ENCODE measurements at places on chromosomes 6 and 20.

- H3K36me3 ChIP-seq, result no peaks in the 10 kb centered on the region
- H3K4me3 ChIP-seq, result no peak overlapping the region
- H3K4me1 ChIP-seq, result no peaks in the 10 kb centered on the region
- peak; percentile 36 for DNase-seq
- H3K27me3 ChIP-seq, result no peaks in the 10 kb centered on the region
These were observed 10.3 kb upstream of the SLC22A16 start for GRCh38 chr6:110486756-110487155.

DNA sequence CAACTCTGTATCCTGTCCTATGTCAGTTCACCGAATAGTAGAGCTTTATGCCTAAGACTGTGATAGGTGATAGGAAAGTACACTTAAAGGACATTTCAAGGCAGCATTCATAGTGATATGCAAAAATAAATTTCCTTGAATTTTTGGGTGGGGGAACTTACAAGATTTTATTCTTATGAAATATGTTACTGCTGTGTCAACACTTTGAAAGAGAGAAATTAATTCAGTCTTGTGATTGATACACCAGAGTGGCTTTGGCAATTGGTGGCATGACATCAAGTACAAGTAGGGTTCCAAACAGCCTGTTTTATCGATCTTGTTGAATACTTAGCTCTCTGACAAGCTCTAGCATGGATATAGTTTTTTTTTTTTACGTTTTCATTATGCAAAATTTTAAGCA, 72.3 kb downstream of the QKI start:
- H3K4me1 ChIP-seq, result no peaks in the 10 kb centered on the region
- no peaks in the 10 kb centered on the region for H3K36me3 ChIP-seq
- DNase-seq, result no peak
- H3K27ac ChIP-seq, result no peak overlapping the region
- H3K4me3 ChIP-seq, result no peak overlapping the region
- no peaks in the 10 kb centered on the region for H3K27me3 ChIP-seq

- H3K36me3 ChIP-seq, result no peaks in the 10 kb centered on the region
- no peak overlapping the region for H3K27ac ChIP-seq
- no peaks in the 10 kb centered on the region for H3K27me3 ChIP-seq
- no peaks in the 10 kb centered on the region for H3K4me1 ChIP-seq
- DNase-seq, result no peak
These were observed 49.6 kb downstream of the SLC2A12 start for GRCh38 chr6:134002821-134003220.

GRCh38 chr6:92647630-92648029, 771.7 kb downstream of the EPHA7 start:
- no peak for DNase-seq
- H3K4me3 ChIP-seq, result no peak overlapping the region
- H3K36me3 ChIP-seq, result no peaks in the 10 kb centered on the region
- H3K4me1 ChIP-seq, result no peaks in the 10 kb centered on the region
- H3K27me3 ChIP-seq, result no peaks in the 10 kb centered on the region

- no peaks in the 10 kb centered on the region for H3K4me1 ChIP-seq
- H3K27ac ChIP-seq, result no peak overlapping the region
- no peak for DNase-seq
- H3K27me3 ChIP-seq, result no peaks in the 10 kb centered on the region
- H3K36me3 ChIP-seq, result no peaks in the 10 kb centered on the region
These were observed 276.0 kb upstream of the SGK1 start for GRCh38 chr6:134593887-134594286.

GRCh38 chr6:11994875-11995461, 17.1 kb upstream of the HIVEP1 start:
- no peaks in the 10 kb centered on the region for H3K36me3 ChIP-seq
- no peaks in the 10 kb centered on the region for H3K27me3 ChIP-seq
- no peak for DNase-seq
- no peak overlapping the region for H3K4me3 ChIP-seq

GRCh38 chr6:16769986-16770376, 8.7 kb upstream of the ATXN1 start:
- H3K27ac ChIP-seq, result no peak overlapping the region
- H3K36me3 ChIP-seq, result no peaks in the 10 kb centered on the region
- no peaks in the 10 kb centered on the region for H3K4me1 ChIP-seq

DNA sequence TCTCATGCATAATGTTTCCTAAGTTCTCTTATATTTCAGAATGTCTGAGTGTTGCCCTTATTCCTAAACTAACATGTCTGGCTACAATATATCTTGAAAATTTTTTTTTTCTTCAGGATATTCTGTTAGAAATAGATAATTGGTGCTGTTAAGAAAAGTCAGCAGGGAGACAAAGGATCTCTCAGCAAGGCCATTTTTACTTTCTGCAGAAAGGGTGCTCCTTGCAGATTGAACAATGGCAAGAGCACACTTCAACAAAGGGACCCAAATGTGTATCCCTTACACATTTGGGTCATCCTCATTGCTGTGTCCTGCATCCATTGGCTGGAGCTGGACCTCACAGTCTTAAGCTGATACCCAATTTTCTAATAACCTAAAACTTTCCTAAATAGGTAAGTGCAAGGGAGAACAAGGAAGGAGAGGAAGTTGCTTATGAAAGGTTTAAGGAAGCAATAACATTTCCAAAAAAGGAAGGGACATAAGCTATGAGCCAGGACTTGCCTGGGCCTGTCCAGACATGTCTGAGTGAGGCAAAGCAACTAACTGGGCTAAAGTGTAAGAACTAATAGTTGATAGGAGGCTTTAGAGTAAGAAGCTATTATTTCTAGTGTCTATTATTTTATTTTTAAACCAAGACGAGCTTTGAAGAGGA, 429.6 kb downstream of the BCKDHB start:
- no peaks in the 10 kb centered on the region for H3K27me3 ChIP-seq
- peak overlapping the region; percentile 50 for H3K27ac ChIP-seq
- H3K36me3 ChIP-seq, result no peaks in the 10 kb centered on the region
- no peak for DNase-seq

DNA sequence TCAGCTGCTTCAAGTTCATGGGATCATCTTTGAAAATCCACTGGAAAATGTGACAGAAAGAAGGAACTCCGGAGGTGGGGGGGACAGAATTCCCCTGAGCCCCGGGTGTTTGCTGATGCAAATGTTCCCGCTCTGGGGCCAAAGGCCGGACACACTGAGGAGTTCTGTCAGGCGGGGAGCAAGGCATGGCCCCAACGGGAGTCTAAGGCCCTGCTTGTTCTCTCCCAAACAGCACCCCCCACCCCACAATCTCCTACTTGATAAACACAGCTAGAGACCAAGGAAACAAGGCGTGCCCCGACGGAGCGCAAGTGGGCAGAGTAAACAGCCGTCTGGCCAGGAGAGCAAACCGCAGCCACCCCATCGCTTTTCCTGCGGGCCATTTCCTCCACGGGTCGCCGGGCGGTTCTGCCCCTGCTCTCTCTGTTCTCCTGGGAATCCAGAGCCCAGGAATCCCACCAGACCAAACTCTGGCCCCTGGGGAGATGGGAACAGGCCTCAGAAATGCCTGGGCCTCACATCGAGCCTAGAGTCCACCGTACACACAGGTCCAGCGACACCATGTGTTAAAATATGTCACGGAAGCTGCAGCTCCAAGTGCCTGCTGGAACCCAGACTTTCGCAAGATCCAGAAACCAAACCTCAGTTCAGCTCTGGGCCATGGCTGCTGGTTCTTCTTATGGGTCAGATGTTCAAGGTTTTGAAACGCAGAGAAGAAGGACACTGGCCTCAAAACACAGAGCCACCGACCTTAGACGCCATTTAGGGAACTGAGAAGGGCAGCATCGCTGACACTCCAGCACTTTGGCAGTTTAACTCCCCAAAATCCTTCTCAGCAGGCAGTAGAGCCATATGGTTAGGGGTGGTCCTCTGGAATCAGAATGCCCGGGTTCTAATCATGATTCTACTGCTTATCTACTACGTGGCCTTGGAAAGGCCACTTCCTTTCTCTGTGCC, 104.2 kb downstream of the PREX1 start:
- no peaks in the 10 kb centered on the region for H3K27me3 ChIP-seq
- no peaks in the 10 kb centered on the region for H3K4me1 ChIP-seq
- H3K27ac ChIP-seq, result no peak overlapping the region
- H3K36me3 ChIP-seq, result no peaks in the 10 kb centered on the region

DNA sequence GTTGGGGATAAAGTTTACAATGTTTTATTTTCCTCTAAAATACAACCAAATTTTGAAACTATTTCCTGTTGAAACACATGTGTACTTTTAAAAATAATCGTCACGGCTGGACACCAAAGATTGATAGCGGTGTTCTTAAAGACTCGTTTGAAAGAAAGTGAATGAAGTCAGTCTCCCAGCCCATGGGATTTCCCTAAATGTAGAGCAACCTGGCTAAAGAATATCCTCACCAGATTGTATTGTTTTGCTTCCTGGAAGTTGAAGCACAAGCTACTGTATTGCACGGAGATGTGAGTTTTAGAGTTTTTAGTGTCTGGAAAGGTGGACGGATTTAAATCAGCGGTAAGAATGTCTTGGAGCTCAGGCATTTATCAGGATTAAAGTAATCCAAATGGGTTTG, 189.5 kb downstream of the THBS2 start:
- no peak for DNase-seq
- no peaks in the 10 kb centered on the region for H3K27me3 ChIP-seq
- H3K36me3 ChIP-seq, result no peaks in the 10 kb centered on the region
- H3K4me1 ChIP-seq, result no peaks in the 10 kb centered on the region
- H3K4me3 ChIP-seq, result no peak overlapping the region

- no peak for DNase-seq
- H3K27ac ChIP-seq, result no peak overlapping the region
- no peaks in the 10 kb centered on the region for H3K36me3 ChIP-seq
- H3K27me3 ChIP-seq, result no peaks in the 10 kb centered on the region
These were observed 602.5 kb downstream of the PHF3 start for GRCh38 chr6:64238071-64238470.

- H3K4me3 ChIP-seq, result no peak overlapping the region
- no peak for DNase-seq
- no peak overlapping the region for H3K27ac ChIP-seq
- no peaks in the 10 kb centered on the region for H3K27me3 ChIP-seq
- H3K36me3 ChIP-seq, result no peaks in the 10 kb centered on the region
These were observed 62.6 kb upstream of the STMND1 start for GRCh38 chr6:17039266-17039665.

GRCh38 chr20:50504231-50504823, 5.9 kb upstream of the PTPN1 start:
- no peaks in the 10 kb centered on the region for H3K4me1 ChIP-seq
- no peak overlapping the region for H3K4me3 ChIP-seq
- no peaks in the 10 kb centered on the region for H3K27me3 ChIP-seq
- no peaks in the 10 kb centered on the region for H3K36me3 ChIP-seq

DNA sequence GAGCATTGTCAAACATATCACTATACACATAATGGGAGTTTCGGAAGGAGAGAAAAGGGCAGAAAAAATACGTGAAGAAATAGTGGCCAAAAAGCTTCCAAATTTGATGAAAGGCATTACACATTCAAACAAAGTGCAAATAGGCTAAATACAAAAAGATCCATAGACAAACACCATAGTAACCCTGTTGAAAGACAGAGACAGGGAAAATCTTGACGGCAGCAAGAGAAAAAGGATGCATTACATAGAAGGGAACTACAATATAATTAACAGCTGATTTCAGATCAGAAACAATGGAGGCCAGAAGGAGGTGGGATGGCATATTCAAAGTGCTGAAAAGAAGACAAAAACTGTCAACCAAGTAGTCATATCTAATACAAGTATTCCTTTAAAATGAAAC, 170.8 kb downstream of the MRPL14 start:
- DNase-seq, result no peak
- H3K27me3 ChIP-seq, result no peaks in the 10 kb centered on the region
- no peak overlapping the region for H3K27ac ChIP-seq
- no peak overlapping the region for H3K4me3 ChIP-seq
- H3K36me3 ChIP-seq, result no peaks in the 10 kb centered on the region

DNA sequence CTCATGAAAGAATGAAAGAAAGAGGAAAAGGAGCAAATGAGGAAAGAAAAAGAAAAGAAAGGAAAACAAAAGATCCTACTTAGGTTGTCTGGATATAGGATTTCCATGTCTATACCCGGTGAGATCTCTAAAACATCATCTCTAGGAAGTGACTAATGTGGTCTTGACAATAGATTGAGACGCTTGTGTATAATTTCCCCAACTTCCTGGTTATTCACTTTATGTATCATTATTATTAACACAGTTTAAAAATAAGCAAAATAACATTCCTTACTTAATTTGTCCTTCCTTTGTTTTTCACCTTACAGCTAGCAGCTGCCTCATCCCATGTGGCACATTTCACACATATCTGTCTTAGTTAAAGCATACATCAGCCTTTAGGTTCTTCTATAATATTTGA, 27.0 kb downstream of the LAMA4 start:
- H3K36me3 ChIP-seq, result no peaks in the 10 kb centered on the region
- H3K4me3 ChIP-seq, result no peak overlapping the region
- H3K4me1 ChIP-seq, result no peaks in the 10 kb centered on the region
- no peaks in the 10 kb centered on the region for H3K27me3 ChIP-seq
- H3K27ac ChIP-seq, result no peak overlapping the region
- DNase-seq, result no peak

DNA sequence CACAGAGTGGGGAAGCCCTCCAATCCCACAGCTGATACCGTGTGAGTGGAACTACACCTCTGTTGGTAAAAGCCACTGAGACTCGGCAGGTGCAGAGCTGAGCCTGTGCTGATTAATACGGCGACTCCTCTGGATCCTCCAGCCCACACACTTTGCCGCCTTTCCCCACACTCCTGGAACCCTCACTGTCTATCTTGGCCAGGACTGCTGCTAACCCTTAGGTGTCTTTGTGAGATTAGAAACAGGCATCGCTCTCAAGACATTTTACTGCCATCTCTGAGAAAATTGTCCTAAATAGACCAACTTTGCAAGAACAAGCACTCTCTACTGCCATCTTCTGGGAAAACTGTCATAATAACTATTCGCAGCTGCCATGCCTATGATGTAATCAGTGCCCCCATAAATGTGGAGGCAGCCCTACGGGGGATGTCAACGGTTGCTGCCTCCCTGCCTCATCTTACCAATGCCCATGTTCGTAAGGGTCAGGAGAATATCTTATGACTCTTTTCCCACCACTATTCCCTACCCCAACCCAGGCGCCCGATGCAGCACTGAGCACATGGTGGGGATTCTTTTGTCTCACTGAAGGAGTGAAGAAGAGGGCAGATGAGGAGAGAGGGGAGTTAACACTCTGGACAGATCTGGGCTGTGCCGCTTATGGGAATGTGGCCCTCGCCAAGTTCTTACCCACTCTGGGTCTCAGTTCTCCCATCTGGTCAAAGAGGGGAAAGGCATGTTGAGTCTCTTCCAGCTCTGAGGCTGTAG, 26.1 kb upstream of the KCNB1 start:
- H3K36me3 ChIP-seq, result peaks cover 4% of the 10 kb centered on the region
- no peaks in the 10 kb centered on the region for H3K27me3 ChIP-seq
- H3K27ac ChIP-seq, result no peak overlapping the region
- H3K4me3 ChIP-seq, result no peak overlapping the region
- no peaks in the 10 kb centered on the region for H3K4me1 ChIP-seq
